Fibroblast of skin of abdomen (primary cell): ENCODE measurements at places on chromosomes 4 and X.

DNA sequence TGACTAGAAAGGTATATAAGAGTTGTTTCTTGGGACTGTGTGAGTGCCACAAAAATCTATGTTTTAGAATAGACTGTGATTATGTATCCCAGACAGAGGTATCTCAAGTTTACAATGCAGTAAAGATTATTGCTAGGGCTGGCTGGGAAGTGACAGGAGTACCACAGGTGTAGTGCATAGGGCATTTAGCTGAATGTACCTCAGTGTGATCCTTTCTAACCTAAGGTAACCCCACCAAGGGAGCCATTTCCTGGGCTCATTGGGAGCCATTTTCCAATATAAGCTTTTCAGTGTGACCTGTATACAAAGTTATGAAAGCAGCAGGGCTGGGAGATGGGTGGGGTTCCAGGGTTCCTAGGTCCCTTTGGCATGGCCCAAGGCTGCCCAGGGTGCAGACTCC, 6.1 kb upstream of the LEF1 start:
- DNase-seq = no peak

GRCh38 chr4:120664851-120665250, 257.7 kb downstream of the PRDM5 start:
- no peak for DNase-seq

GRCh38 chr4:101205916-101206315, 141.4 kb downstream of the PPP3CA start:
- peak; percentile 31 for DNase-seq

- DNase-seq = peak; percentile 15
Observed at GRCh38 chr4:98599617-98600205, 58.7 kb downstream of the TSPAN5 start.

GRCh38 chrX:143378851-143379250, 138.4 kb downstream of the SPANXN3 start:
- DNase-seq = no peak

DNA sequence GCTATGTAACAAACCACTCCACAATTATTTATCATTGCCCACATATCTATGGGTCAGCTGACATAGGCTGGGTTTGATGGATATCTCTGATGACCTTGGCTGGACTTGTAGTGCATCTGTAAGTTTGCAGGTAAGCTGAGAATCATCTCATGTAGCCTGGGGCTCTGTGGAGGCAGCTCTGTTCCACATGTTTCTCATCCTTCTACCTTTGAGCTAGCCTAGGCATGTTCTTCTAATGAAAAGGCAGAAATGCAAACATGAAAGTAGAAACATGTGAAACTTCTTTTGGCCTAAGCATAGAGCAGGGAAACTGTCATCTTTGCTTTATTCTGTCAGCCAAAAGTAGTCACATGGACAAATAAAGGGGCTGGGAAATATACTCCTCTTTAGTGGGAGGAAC, 18.2 kb downstream of the MRPL1 start:
- no peak for DNase-seq

- no peak for DNase-seq
Observed at GRCh38 chr4:185015108-185015507, 3.2 kb upstream of the HELT start.

- no peak for DNase-seq
Observed at GRCh38 chrX:30981968-30982367, 89.9 kb downstream of the FTHL17 start.

DNA sequence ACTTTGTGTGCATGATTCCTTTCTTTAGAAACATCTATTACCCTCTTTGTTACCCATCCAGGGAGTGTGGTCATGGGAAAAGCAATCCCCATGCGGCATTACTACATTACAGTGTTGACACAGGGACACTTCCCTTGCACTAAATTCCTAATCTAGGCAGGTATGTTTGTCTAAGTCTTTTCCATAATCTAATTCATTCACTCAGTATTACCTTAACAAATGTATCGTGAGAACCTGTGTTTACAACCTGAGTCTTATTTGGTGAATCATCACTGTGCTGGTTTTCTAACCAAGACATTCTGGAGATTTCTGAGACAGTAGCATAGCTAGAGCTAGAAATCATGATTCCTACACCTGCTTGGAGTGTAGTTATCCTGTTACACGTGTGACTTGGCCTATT, 326.8 kb downstream of the BMPR1B start:
- no peak for DNase-seq

GRCh38 chr4:146442801-146443200, 78.9 kb downstream of the SLC10A7 start:
- peak; percentile 64 for DNase-seq

DNA sequence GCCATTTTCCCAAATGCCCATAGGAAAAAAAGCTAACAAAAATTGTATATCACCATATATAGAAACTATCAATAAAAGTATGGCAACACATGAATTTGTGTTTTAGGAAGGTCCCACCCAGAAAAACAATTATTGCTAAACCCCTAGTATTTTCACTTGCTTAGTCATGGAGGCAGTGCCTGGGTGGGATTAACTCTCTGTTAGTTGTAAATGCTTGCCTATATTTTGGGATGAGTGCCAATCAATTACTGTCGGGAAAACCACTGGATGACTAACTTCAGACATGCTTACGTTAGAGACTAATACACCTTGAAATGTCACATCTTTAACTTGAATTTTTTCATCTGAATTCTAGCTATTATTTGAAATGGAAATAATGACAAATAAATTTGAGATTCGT, 33.9 kb downstream of the TMPRSS11A start:
- peak; percentile 82 for DNase-seq

DNA sequence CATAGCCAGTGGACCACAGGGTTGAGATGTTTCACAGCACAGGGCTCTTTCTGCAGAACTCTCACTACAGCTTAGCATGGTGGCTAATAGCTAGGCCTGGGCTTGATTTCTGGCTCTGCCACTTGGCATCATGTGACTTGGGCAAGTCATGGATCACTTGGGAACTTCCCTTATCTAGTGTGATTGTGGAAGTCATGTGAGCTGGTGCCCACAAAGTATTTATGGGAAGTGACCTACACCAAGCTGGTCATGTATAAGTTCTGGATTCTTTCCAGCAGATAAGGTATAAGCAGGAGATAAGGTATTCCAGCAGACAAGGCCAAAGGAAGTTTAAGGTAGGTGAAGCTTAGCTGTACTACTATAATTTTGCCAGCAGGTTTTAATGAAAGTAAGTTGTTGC, 61.0 kb downstream of the REELD1 start:
- no peak for DNase-seq
